ENCODE measurements at places on chromosomes 4 and X. TPM values are rescaled to one million over a fixed set of nuclear protein-coding genes. Genes with fewer than 3 reads are reported as not detected.

The EXOSC9 gene
- 35.7 TPM for total RNA-seq

The PRKG2 gene
- 1.3 TPM for total RNA-seq

The GPR173 gene
- total RNA-seq, result 0.47 TPM

GRCh38 chr4:74287164-74287563 is 21.1 kb upstream of the EPGN start:
- DNase-seq, result no peak

The ADAMTS3 gene
- 0.91 TPM for total RNA-seq

DNA sequence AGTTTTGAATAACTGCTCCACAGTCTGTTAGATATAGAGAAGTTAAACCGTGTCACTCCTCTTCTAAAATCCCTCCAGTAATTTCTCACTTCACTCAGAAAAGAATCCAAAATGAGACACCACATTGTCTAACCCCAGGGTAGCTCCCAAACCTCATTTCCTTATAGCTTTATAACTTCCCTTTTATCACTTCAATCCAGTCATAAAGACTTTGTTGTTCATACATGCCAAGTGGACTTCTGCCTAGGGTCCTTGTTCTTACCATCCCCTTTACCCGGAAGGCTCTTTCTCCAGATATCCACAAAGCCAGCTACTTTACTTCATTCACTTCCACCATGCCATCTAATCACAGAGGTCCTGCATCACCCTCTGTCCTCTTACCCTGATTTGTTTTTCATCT is 156.2 kb downstream of the GABRB1 start:
- no peak for DNase-seq

The PPARGC1A gene
- 3.4 TPM for total RNA-seq

GRCh38 chr4:42995343-42995944 is 102.9 kb downstream of the GRXCR1 start:
- DNase-seq, result no peak

The SRP72 gene
- 42.3 TPM for total RNA-seq

The CAPN6 gene
- total RNA-seq, result not detected

DNA sequence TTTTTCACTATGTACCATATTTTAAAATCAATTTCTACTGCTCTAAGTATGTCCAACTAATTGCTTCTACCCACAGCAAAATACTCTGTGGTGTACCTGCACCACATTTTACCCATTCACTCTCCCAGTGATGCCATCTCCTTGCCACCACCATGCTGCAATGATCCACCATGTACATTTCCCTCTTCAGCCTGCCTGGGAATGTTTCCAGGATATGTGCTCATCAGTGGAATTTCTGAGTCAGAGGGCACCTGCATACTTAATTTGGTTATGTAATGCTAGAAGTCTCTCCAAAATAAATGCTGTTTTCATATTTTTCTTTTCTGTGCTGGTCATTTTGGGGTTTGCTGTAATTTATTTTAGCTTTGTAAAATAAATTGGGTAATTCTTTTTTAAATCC is 33.2 kb upstream of the OCIAD2 start:
- DNase-seq, result no peak

The CLTRN gene
- total RNA-seq, result 0.39 TPM

The STATH gene
- not detected for total RNA-seq

GRCh38 chrX:45134315-45134731 is 66.4 kb downstream of the DIPK2B start:
- no peak for DNase-seq

The PCSK1N gene
- total RNA-seq, result 16.7 TPM

DNA sequence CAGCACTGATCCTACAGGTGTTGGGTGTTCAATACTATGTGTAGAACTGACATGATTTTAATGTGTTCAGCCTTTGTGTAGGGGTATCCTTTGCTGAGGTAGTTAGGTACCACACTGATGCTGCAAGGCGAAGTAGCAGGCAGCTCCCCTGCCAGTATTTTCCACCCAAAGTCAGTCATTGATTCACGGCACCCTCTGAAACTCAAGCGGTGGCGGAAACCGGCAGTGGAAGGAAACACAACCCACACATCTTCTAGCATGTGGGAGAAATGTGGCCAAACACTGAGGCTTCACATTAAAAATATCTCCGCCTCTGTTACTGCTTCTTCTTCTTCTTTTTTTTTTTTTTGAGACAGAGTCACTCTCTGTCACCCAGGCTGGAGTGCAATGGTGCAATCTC is 126.3 kb downstream of the AASDH start:
- no peak for DNase-seq

The CHRNA9 gene
- total RNA-seq, result 1.9 TPM

DNA sequence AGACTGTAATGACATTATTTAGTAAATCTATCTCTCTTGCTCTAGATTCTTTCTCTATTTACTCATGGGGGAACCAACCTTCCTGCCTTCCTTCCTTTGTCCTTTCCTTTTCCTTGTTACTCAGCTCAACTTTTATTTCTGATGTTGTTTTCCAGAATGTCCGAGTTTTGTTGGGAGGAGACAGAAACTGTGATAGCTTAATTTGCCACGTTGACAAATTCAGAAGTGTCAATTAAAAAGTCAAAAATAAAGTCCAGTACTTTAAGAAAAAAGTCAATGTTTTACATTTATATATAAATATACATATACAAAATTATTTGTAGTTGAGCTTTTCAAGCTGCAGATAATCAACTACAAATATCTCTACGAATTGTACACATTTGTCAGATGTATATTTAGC is 1187.7 kb downstream of the ADGRL3 start:
- DNase-seq, result no peak

GRCh38 chr4:139085141-139085540 is 69.6 kb downstream of the NOCT start:
- no peak for DNase-seq

- no peak for DNase-seq
Measured at GRCh38 chrX:2521927-2522386, 21.2 kb upstream of the DHRSX start.

GRCh38 chr4:2511645-2512131 is 24.8 kb upstream of the FAM193A start:
- DNase-seq, result no peak

GRCh38 chr4:66212489-66212888 is 542.2 kb upstream of the EPHA5 start:
- DNase-seq, result no peak

DNA sequence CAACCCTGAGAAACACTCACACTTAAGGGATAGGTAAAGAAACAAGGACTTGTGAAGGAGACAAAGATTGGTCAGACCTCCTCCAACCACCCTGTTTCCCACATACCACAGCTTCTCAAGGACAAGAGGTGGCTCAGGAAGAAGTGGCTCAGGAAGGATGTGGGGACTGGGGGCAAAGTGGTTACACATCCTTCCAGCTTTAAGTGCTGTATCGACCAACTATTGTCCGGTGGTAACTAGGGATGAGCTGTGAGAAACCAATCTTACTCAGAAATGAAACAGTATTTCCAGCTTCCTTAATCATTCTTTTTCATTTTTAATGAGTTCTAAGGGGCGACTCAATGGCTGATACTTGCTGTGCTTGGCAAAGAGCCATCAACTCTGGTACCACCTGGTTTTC is 8.5 kb upstream of the LHFPL1 start:
- no peak for DNase-seq

- DNase-seq, result no peak
Measured at GRCh38 chrX:124392794-124393193, 46.4 kb downstream of the SH2D1A start.
